ENCODE measurements at places on chromosomes 4 and X.

GRCh38 chrX:74250574-74250973 is 53.4 kb upstream of the ZCCHC13 start:
- DNase-seq = no peak

- no peak for DNase-seq
Measured at GRCh38 chr4:173909294-173909693, 374.2 kb downstream of the FBXO8 start.

DNA sequence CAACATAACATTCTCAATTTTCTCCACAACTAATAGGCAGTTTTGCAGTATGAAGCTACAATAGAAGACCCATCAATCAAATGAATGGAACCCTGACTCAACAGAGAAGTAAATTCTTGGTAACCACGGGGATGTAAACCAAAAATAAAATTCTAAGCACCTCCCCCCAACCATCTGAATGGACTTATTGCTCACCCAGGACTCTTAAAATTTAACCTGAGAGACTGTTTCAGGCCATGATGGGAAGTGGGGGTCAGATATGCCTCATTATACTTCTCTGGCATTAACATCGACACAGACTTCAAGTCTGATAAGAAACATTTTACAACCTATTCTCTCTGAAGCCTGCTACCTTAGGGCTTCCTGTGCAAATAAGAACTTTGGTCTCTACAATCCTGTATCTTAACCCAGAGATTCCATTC is 620.9 kb downstream of the TLL1 start:
- peak; percentile 17 for DNase-seq

DNA sequence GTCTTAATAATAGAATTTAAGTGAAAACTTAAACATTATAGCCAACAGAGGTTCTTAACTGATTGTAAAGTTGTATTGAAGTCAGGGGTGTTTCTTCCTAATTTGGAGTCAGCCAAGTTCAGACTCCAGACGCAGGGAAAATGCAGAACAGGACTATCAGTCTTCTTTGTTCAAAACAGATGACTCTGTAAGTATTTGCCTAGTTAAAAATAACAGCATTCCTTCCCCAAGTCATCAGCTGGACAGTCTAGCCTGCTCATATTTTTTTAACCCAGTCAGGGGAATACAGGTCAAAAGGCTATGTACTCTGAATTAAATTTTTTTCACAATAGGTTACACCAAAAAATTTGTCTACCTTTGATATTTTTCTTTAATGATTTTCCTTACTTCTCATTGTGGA is 73.8 kb upstream of the DCLK2 start:
- DNase-seq = peak; percentile 16

- DNase-seq = peak; percentile 5
Measured at GRCh38 chr4:184983672-184984356, 34.5 kb upstream of the HELT start.

DNA sequence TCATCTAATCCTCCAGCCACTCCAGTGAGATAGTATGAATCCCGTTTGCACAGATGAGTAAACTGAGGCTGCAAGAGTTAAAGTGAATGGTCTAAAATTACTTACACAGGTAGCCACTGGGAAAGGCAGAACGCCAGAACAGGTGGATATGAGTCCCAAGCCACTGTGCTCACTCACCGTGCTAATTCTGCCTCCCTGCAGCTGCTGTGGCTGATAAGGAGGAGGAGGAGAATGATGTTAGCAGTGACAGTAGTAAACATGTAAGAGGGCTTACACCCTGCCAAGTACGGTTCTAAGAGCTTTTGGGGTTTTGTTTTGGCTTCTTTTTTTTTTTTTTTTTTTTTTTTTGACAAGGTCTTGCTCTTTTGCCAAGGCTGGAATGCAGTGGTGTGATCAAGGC is 90.5 kb upstream of the PRPS2 start:
- DNase-seq = no peak

- no peak for DNase-seq
Measured at GRCh38 chr4:73419106-73420038, 15.3 kb downstream of the ALB start.

DNA sequence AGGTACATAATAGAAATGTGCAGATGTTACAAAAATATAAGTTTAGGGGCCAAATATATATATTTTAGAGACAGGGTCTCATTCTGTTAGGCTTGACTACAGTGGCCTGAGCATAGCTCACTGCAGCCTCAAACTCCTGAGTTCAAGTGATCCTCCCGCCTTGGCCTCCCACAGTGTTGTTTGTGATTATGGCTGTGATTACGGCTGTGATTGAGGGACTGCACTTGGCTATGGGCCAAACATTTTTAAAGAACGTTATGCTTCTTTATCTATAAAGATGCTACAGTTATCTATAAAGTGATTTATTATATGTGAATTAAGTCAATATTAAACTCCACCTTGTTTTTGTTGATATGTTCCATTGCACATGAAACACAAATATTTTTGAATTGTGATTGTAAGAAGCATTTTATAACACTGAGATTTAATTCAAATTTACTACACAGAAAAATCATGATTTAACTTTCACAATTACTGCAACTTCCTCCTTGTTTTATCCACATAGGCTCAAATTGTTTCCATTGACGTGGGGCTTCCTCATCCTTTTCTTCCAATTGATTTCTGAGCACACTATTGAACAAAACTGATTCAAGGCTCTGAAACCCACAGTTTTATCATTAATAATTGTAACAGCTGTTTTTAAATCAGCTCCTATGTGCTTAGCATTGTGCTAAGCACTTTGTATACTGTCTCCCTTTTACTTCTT is 68.4 kb upstream of the BMPR1B start:
- no peak for DNase-seq

DNA sequence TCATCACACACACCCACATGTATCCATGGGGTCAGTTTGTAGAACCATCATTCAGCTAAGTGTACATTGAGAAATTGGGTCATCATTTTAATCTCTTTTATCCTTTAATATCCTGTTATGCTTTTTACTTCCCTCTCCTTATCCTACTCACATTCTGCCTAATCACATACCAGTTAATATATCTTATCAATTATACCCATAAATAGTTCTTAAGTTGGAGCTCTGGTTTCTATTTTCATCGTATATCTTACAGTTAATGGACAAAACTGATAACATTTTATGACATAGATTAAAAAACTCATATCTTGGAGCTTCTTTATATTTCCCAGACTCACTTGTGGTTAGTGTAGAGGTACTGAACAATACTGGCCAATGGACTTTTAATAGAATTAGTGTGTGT is 729.5 kb upstream of the LCORL start:
- no peak for DNase-seq

DNA sequence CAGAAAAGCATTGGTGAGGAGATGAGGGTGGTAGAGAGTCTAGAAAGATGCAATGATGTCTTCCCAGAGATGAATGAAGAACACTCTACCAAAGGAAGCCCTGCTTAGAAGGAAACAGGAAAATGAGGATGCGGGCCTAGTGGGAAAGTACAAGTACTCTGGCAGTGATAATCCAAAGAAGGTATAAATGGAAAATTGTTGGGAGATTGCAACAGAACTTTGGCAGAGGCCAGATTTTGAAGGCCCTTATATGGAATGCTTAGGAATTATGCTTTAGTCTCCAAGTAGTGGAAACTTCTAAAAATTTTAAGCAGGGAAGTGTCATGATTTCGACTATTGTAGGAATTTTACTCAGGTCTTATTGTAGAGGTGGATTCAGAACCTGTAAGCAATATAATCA is 11.0 kb downstream of the ARSJ start:
- no peak for DNase-seq

DNA sequence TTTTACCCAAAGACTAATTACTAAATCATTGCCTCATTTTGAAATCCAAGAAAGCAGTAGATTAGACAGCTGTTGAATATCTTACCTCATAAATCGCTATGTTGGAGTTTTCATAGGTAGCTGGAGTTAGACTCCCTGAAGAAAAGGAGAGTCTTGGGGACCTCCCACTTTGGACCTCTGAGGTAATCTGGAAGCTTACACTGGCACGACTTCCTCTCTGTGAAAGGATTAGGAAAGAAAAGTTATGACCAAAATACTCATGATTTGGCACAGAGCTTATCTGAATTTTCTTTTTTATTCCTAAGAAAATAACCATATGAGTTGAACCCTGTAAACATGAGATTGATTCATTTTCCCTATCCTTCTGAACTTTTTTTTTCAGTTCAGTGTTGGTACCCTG is 40.6 kb downstream of the GUCY2F start:
- DNase-seq = no peak

DNA sequence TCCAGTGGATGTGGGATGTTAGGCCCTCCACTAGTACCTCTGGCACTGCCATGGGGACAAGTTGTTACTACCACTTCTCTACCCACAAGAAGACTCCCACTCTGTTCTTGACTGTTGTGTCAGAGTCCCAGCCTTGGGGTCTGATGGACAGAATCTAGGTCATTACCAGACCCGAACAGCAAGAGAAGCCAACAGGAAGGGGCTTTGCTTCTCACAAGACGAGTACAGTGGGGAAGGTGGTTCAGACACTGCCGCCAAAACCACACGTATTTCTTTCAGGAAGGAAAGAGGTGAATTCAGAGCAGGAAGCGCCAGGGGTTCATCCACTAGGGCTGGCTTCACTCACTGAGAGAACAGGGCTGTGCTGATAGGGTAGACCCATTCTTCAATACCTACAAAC is 161.3 kb upstream of the KIT start:
- no peak for DNase-seq

GRCh38 chr4:152747444-152747843 is 32.1 kb downstream of the TIGD4 start:
- no peak for DNase-seq

GRCh38 chrX:28582511-28582910 is 4.7 kb upstream of the IL1RAPL1 start:
- no peak for DNase-seq

GRCh38 chr4:128668566-128668965 is 140.9 kb upstream of the JADE1 start:
- no peak for DNase-seq

DNA sequence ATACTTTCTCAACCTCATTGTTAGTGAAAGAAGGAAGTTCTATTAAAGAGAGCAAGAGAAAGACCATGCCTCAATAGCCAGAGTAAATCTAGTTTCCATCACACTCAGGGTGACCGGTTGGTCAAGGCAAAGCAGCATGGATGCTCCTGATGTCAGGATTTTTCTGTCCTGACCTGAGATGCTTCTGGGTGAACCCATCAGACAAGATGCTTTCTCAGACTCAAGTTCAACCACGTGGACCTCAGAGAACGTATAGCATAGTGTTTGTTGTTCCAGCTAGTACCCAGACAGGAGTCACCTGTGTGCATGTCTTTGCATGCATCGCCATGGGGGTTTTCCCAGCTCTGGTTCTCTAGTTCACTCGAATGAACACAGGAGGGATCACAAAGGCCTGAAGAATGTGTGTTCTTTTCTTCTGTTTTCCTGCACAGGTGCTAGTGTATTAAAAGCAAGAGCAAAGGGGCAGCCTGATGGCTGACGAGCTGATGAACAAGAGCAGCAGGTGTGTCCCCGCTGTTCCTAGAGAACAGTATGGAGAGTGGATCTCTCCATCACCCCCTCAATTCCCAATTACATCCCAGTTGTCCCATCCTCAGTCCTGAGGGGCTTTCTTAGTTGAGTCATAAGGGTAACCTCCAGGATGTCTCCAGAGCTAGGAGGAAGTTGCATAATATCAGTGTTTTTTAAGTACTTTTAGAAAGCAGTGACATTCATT is 110.5 kb upstream of the ENPP6 start:
- DNase-seq = no peak

GRCh38 chr4:84848432-84848831 is 118.1 kb downstream of the WDFY3 start:
- DNase-seq = no peak

DNA sequence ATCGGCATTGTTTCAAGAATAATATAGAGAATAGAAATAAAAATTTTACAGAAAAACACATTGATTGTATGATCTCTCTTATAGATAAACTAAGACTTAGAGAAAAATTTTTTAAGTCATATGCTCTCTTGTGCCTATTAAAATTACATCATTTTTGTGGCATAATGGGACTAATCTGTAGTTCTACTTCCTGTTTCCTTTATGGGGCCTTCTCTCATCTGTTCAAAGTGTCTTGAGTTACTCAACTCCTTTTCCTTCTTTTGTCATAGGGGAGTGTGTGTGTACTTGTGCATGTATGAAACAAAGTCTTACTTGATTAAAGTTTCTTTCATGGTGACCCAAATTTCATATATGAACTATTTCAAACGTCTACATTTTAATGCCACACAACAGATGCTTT is 1448.9 kb upstream of the TENM3 start:
- DNase-seq = no peak

GRCh38 chr4:171101845-171102244 is 711.4 kb upstream of the GALNTL6 start:
- DNase-seq = no peak

DNA sequence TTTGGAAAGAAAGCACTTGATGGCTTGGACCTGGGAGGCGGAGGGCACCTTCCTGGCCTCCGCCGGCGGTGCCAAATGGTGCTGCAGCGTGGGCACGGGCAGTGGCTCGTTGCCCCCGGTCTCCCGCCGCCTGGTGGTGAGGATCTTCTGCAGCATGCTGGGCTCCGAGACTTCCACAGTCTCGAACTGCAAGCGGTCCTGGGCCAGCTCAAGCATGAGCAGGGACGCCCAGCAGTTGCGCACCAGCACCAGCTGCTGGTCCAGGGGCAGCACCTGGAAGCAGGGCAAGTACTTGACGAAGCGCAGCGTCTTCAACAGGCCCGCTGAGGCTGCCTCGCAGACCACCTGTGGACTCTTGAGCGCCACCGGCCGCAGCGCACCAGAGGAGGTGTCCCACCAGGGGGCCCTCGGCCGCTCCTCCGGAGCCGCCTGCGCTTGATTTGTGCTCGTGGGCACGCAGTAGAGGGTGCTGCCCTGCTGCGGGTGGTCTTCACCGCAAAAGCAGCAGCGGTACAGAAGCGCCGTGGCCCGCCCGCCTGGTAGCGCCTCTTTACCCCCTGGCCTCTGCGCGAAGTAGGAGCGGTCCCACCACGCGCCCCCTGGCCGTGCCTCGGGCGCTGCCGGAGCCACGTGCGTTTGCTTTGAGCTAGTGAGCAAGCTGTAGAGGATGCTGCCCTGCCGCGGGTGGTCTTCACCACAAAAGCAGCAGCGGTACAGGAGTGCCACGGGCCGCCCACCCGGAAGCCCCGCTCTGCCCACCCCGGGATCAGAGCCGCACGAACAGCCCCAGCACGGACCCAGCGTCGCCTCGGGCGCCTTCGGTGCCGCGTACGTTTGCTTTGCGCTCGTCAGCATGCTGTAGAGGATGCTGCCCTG is 689 bp downstream of the NR0B1 start:
- no peak for DNase-seq

All from fibroblast of skin of left quadriceps (primary cell).